NK-92 treated with Interleukin-12 subunit alpha and Interleukin-12 subunit beta, amount 100 ng/mL, for 24 hours (cell line): ENCODE measurements at places on chromosomes 5 and 9.

DNA sequence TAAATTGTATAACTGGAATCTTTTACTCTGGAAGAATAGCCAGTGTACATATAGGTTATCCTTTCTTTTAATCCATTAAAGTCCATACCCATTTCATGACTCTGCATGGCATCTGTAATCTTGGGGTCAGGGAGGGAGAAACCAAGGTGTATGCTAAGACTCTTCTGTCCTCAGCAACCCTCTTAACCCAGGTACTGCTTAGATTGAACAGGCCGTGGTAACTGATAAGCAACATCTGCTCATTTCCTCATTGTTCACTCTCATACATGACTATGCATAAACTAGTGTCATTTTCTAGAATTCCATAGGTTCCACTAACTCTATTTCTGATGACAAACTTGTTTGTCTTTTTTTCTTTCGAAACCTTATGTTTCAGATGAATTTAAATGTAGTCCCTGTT lies 69.3 kb upstream of the IFNE start:
- DNase-seq, result no peak

- no peak for DNase-seq
These were observed 295.2 kb downstream of the MAST4 start for GRCh38 chr5:66891184-66891925.

DNA sequence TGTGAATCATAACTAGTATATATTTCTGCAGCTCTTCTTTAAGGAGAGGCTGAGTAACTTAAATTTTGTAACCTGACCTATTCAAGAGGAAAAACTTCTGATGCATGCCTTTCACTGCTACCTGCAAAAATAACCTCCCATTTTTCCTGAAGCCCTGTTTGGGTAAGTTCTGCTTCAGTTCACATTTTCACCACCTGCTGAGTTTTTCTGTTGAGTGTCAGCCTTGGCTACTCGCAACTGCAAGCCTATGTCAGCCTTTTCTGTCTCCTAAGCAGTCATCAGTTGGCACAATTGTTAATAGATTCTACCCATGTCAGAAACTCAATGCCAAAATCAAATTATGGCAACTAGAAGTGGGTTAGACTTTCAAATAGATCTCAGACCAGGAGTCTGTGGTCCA lies 8.2 kb upstream of the TNFAIP8 start:
- DNase-seq, result no peak

DNA sequence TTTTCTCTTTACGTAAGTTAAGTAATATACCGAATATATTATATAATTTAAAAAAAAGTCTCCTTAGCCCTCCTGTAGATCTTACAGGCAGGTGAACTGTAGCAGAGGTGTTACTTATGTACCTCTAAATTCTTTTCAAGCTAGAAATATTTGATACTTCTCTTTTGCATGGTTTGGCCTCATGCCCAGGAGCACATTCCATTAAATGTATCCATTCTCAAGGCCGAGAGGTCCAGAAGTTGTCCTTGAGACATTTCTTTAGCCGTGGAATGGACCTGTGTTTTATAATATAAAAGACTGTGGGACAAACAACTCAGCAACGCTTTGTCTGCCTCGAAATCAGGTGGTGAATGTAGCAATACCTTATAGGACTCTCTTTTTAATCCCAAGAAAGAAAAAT lies 184.5 kb downstream of the TRIO start:
- DNase-seq, result no peak

GRCh38 chr5:172869691-172870090 lies 35.6 kb downstream of the ERGIC1 start:
- no peak for DNase-seq

GRCh38 chr5:150070821-150071220 lies 15.5 kb downstream of the CSF1R start:
- DNase-seq, result no peak

- DNase-seq, result no peak
These were observed 46.3 kb downstream of the NNT start for GRCh38 chr5:43649256-43649655.

- DNase-seq, result no peak
These were observed 91.2 kb upstream of the PAM start for GRCh38 chr5:102663749-102664530.

DNA sequence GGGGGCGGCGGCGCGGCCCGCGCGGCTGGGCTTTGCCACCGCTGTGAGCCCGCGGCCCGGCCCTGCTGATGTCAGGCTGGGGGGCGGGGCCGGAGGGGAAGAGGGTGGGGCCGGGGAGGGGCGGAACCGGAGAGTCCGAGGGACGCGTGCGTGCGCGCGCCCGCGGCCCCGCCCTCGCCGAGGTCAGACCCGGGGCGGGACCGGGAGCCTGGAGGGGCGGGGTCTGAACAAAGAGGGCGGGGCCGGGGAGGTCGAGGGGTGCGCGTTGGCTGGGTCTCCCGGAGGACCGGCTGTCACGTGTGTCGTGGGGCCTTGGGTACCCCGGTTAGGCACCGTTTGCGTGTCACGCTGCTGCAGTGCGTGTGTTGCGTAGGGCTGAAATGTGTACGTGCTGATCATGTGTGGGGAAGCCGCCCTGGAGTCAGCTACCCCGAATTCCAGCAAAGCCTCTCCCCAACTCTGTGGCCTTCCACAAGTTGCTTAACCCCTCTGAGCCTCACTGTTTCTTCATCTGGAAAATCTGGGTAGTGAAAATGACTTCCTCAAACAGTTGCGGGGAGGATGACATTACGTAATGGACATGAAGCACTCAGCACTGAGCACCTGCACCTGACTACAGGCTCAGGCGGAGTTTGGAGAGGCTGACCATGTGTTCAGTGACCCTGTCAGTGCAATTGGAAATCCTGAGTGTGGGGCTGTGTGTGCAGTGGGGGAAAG lies at the start of gene RALGDS:
Gene RALGDS (minus strand): TSS at position 43 of the 717 bp plus-strand sequence. CDS start 86 bp downstream, outside the sequence.
- DNase-seq, result peak; percentile 71

GRCh38 chr5:118611332-118611945 lies 376.9 kb downstream of the DTWD2 start:
- DNase-seq, result no peak

GRCh38 chr9:92439921-92440750 lies 15.9 kb upstream of the OMD start:
- DNase-seq, result no peak

DNA sequence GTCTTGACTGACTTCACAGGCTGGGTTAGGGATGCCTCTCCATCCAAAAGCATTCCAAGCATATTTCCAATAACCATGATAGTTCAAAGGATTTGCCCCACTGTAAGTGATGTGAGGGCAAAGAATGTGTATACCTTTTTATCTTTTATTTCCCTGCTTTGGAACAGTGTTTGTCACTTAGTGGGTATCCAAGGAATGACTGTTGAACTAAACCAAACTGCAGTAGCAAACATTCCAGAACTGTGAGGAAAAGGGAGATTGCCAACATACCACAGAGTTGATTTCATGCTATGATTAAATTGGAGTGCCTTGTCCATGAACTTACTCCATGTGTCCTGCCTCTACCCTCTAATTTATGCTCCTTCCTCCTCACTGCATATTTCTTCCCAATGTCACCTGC lies 400.0 kb downstream of the KIAA0825 start:
- DNase-seq, result no peak

- DNase-seq, result no peak
These were observed 80.2 kb upstream of the ZNF169 start for GRCh38 chr9:94178927-94179326.

GRCh38 chr9:124047251-124047672 lies 35.7 kb downstream of the LHX2 start:
- DNase-seq, result no peak

DNA sequence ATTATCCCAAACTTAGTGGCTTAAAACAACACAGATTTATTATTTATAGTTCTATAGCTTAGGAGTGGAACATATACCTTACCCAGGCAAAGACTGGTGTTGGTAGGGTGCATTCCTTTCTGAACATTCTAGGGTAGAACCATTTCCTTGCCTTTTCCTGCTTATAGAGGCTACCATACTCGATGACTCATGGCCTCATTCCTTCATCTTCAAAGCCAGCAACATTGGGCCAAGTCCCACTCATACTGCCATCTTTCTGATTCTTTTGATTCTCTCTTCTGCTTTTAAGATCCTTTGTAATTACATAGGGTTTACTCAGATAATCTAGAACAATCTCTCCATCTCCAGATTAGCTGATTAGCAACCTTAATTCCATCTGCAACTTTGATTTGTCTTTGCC lies 452.7 kb upstream of the KLF4 start:
- DNase-seq, result no peak

DNA sequence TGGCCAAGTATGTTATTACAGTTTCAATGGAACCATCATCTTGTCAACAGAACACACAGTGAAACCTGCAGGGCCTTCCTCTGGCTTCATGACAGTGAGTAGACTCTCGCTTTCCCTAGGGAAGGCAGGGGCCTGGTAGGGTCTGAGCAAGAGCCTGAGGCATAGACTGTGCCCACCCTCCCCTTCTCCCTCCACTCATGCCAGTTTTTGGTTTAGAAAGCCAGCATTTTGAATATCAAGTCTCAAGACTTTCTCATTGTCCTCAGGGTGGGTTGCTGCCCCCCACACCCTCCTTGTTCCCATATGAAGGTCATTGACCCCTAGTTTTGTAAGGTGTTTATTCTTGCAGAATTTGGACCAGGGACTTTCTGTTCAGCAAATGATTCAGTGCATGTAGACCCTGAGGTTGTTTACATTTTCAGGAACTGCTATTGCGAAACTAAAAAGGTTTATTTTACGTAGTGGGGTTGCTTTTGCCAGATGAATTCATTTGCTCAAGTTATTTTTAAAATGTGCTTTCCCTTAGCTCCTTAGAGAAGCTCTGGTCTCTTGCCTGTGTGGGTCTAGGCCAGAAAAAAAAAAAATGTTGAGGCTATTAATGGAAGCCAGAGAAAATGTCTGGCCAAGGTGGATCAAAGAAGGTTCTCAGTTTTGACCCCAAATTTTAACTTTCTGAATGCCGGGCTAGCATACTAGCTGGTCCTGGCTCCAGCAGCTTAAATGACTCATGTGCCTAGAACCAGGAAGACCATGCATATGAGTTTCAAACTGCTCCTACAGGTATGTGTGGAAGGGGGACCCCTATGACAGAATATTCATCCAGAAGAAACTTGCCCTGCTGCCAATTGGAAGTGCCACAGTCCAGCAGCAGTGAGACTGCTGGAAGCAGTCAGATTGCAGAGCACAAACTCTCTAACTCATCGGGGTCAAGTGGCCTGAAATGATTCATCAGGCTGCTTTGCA lies 10.1 kb upstream of the MOB3B start:
- no peak for DNase-seq

DNA sequence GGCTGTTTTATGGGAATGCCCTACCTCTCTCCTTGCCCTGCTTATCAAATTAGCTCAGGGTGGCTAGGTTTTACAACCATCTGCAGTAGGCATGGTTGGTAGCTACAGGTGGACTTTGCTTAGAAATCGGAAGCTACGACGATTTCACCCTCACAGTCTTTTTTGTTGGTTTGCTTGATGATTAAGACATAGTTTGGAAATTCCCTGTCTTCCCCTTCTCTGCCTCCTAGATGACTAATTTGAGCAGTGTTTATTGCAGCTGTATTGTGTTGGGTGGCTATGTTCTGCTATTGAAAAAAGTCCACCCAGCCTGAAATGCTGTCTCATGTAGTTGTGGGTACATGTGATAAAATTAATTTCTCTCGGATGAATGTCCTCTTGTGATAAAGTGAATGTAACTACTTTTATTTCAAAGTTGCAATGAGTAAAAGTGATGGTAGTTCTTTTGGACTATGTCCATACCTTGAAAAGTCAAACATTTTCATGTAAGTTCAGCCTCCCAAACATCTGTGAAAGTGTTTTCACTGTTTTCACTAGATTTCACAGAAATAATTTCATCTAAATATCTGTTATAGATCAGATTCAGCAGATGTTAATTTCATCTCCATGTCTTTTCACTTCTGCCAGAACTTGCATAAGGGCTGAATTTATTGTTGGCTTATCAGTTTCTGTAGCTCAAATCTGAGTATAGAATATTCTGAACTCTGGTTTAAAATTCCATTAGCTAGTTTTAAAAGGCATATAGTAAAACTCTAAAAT lies 37.3 kb upstream of the FYB1 start:
- no peak for DNase-seq

GRCh38 chr9:126694206-126695081 lies 80.7 kb downstream of the LMX1B start:
- DNase-seq, result no peak
